ENCODE measurements at places on chromosomes 5 and 9.

DNA sequence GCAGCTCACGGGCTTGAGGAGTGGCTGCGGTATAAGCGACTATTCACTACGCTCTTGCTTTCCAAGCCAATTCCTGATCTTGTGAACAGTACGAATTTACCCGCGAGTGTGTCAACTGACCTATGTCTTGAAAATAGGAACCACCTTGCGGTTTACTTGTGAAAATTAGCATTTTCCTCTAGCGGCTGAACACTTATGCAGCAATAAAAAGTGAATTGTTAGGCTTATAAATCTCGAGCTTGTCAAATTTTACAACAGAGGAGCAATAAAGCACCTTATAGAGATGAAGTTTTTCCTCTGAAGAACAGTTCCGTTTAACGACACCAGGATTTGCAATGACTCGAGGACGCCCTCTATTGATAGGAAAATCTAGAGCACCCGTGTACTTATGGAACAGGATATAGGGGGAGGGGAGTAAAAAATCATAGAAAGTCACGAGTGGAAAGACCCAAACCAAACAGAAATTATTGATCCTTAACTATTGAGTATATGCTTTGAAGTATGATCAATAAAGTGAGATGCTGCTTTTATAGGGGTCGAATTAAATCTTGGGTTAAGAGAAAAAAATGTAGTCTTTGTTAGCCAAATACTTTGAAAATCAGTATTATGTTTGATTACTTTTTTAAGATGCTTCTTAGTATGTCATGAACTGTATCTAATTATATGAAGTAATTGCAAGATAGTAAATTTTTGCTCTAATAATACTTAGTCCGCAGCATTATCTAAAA, 1.9 kb upstream of the RGMB start:
- DNase-seq: peak; percentile 91

GRCh38 chr5:74625742-74626241, 14.7 kb downstream of the ENC1 start:
- DNase-seq: no peak

DNA sequence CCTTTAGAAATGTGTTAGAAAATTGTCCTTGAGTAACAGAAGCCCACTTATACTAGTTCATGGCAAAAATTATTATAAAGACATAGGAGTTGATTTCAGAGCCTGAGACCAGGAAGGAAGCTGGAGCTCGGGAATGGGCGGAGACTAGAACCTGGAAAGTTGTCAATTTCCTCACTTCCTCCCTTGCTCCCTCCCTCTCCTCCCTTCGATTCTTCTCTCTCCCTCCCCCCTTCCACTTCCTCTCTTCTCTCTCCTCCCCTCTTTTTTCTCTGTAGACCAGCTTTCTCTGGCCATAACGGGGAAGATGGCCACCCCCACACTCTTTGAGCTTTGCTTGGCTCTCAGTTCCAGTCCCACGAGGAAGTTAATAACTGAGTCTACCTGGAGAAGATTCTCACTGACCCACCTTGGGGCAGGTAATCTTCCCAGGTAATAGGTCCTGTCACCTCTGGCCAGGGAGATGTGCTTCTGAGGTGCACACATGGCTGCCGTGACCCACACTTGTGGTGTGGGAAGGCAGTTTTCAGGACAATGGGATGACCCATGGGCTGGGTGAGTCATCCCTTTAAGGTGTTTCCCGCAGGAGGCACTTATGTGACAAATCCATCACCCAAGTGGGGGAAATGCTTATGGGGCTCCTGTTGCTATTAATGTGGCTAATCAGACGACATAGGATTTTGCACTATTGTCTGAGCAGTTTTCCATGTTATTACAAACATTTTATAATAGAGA, 78.7 kb downstream of the HSPA4 start:
- DNase-seq: no peak

DNA sequence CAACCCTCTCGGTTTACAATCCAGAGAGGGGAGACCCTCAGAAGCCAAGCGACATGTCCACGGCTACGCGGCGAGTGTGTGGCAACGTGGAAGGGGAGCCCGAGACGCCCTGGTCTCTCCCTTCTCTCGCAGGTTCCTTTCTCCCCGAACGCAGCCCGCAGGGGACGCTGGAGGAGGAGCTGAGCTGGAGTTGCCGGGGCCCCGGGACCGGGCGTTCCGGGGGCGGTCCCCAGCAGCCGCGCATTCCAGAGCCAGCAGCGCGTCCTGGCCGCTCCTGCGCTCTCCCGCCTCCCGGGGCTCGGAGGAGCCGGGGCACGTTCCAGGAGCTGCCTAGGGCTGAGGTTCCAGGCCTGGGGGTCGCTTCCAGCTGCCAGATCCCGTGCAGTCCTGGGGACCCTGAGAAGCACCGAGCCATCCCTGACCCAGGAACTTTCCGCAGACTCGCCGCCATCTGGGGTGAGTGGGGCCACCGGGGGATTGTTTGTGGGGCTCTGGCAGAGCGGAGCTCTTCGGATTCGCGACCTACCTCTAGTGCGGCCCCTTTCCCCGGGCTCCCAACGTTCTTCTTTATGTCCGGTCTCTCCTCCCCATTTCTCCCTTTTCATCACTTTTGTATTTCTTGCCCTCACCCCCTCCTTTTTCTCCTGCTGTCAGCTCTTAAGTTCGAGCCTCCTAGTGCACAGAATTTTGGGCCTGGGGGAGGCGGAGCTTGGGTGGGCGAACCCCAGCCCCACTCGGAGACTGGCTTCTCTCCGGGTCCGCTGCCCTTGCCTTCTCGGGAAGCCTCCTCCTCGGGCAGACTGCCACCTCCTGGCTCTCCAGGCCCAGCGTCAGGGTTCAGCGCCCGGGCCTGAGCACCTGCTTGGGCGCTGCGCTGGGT, at the start of gene SMIM3:
Gene SMIM3, plus strand, starts transcription at position 241 of the 880 bp plus-strand sequence. CDS start 16,684 bp downstream, outside the sequence.
- no peak for DNase-seq

DNA sequence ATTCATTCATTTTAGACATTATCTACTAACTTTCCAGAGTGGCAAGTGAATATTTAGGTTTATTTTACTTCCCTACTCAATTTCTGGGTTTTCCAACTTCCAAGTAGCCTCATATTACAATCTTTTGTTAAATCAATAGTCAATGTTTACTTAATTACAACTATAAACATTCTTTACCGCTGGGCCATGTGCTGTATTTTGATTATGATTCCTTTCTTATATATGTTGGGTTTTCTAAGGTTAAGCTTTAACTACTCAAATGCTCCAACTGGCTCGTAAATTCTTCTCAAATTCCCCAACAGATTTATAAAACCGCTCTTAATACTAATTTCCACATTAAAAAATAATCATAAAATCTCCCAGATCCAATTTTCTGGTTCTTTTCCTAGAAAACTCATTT, 110.1 kb upstream of the ABCA1 start:
- DNase-seq: no peak

- DNase-seq: no peak
These were observed 1.2 kb downstream of the EFCAB9 start for GRCh38 chr5:172194985-172195774.

GRCh38 chr5:97422678-97423077, 239.6 kb upstream of the RIOK2 start:
- no peak for DNase-seq

DNA sequence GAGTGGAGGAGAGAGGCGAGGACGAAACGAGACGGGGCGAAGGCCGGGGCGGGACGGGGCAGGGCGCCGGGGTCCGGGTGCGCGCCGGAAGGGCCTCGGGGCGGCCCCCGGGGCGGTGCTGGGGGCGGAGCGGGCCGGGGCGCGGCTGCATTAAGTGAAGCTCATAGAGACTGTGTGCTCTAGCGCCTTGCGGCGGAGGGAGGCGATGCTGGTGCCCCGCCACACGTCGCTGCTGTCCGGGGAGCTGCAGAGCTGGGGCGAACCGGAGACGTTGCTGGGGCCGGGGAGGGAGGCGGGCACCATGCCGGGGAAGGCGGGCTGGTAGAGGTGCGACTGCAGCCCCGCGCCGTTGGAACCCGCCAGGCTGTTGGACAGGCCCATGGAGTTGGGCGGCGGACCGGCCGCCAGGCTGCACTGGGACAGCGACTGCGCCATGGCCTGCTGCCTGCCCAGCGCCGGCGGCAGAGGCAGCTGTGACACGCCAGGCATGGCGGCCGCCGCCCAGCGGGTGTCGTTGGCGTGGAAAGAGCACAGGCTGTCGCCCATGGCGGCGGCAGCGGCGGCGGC, 8.3 kb downstream of the OTP start:
- no peak for DNase-seq

DNA sequence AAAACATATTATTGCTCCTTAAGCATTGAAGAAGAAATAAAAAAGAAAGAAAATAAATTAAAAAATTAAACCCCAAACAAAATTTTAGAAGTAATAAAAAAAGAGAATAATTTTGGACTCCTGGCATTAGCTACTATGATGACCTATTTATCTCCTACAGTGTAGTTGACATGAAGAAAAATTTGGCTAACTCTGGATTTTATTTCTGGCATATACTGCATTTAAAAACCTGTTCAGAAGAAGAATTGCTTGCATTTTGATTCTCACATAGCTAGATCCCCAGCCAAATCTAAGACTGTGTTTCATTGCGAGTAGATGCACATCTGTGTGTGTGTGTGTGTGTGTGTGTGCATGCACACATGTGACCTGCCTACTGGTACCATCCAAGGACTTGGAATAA, 30.1 kb upstream of the GABRG2 start:
- no peak for DNase-seq

- DNase-seq: no peak
These were observed 55.5 kb downstream of the DRD1 start for GRCh38 chr5:175388531-175388930.

GRCh38 chr5:55665065-55665464, 47.1 kb downstream of the SLC38A9 start:
- DNase-seq: no peak

DNA sequence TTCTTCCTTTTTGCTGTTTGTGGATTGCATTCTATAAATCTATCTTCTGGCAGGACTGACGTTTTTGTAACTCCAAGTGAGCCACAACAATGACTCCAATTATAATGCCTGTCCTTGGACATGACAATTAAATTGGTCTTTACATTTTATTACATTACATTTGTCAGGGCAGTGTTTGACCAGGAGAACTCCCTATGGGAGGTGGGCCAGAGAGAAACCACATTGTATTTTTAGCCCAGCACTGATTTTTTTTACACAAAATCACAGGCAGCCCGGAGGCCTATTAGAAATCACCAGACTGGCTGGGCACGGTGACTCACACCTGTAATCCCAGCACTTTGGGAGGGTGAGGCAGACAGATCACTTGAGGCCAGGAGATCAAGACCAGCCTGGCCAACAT, 99.1 kb upstream of the SMC5 start:
- DNase-seq: no peak

- no peak for DNase-seq
These were observed 337.9 kb downstream of the CETN3 start for GRCh38 chr5:90071656-90072055.

- no peak for DNase-seq
These were observed 51.8 kb downstream of the ATG10 start for GRCh38 chr5:82023644-82024043.

- DNase-seq: no peak
These were observed 319.9 kb downstream of the SPOCK1 start for GRCh38 chr5:137179203-137179602.

GRCh38 chr5:21623831-21624230, 1229.3 kb downstream of the CDH12 start:
- no peak for DNase-seq

DNA sequence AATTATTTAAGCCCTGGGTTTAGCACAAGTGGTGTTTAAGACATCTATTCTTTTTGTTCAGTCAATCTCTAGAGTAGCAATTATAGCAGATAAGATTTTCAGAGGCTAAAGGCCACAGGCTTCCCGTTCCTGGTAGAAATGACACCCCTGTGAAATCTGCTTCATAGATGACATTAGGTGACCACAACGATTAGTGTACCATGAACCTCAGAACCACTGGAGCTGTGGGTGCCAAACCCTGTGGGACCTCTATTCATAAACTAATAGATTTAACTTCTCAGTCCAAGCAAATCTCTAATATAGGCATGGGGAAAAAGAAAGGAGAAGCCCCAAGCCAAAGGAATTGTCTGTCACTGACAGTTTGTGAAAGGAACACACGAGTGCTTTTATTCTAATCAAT, 207.4 kb downstream of the ARRDC3 start:
- no peak for DNase-seq

DNA sequence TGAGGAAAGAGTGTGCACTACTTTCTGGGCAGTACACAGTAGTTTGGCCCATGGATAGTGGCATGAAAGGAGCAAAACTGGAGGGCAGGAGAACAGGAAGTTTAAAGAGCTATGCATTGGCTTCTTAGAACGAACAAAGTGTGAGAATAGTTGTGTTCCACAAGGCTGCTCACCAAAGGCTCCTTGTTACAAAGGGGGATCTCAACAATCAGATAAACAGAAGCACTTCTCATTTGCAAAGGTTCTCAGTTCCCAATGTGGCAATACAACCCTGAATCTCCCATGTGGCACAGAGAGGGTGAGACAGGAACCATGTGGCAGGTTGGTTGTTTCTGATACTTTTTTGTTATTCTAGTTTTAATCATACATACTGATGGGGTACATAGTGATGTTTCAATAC, 158.4 kb downstream of the CARTPT start:
- no peak for DNase-seq

- DNase-seq: peak; percentile 50
These were observed 211.5 kb downstream of the SEC61B start for GRCh38 chr9:99433555-99433954.

GRCh38 chr9:6931913-6932312, 174.1 kb downstream of the KDM4C start:
- DNase-seq: no peak

DNA sequence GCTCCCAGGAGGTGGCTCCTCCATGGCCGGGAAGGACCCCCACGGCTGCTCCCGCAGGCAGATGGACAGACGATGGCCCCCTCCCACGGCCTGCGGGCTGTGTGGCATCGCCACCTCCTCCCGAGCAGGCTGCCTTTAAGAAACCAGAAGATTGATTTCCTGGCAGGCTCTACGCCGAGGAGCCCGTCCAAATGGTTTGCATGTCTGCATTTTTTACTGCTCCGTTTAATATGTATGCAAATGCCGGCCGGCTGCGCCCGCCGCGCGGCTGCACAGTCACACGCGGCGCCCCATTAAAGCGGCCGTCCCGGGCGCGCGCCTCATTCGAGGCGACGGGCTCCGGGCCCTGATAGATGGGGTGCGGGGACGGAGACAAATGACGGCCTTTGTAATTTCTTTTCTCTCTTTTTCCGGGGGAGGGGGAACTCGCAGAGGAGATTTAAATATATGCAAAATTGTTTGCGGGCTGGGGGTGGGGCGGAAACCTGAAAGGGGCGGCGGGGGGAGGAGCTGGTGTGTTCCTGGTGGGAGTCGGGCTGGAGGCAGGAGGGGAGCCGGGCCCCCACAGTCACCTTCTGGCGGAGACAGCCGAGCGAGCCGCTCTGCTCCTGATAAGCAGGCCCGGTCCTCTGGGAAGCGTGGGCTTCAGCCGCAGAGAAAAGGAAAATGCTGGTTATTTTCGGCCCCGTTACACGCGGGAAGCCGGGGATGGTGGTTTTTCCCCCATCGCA, 158.7 kb upstream of the IER5L start:
- no peak for DNase-seq

DNA sequence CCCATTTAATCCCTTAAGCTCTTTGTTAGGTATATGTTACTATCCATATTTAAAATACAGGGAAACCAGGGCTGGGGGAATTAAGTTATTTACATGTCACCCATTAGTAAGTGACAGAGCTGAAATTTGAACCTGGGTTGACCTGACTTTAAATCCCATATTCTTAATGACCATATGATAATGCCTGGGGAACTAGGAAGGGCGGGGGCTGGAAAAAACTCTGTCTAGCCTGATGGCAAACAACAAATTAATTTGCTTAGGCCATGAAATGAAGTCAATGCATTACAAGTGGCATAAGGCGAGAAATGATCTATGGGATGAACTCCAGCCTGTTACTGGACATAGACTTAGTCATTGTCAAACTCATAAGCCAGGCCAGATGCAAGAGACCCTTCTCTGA, 325.7 kb upstream of the WWC1 start:
- DNase-seq: no peak

GRCh38 chr5:73266176-73266738, 93.3 kb downstream of the TMEM174 start:
- no peak for DNase-seq
